GM23248 (cell line): ENCODE measurements at places on chromosomes 3 and 15. TPM values are rescaled to one million over a fixed set of nuclear protein-coding genes. Genes with fewer than 3 reads are reported as not detected.

DNA sequence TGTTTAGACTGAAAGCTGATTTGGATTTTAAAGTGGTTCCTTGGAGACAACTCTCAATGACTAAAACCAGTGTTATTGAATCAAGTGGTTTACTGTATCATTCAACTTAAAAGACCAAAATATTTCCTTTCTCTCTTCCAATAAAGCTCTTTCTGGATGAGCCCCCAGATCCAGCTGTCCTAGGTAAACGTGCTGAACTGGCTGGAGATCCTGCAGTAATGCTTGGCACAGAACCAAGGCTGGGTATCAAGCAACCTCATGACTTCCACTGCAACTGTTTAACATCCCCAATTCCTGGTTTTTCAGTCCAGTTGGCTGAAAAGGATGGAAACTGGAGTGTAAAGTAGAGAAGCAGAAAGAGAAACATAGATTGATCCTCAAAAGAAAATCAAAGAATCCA is 28.9 kb downstream of the SEC22C start:
- H3K27me3 ChIP-seq, result no peaks in the 10 kb centered on the region
- no peaks in the 10 kb centered on the region for H3K4me1 ChIP-seq
- H3K36me3 ChIP-seq, result peaks cover 45% of the 10 kb centered on the region
- H3K27ac ChIP-seq, result no peak overlapping the region

- H3K36me3 ChIP-seq, result no peaks in the 10 kb centered on the region
- H3K4me1 ChIP-seq, result peaks cover 23% of the 10 kb centered on the region
- H3K27me3 ChIP-seq, result no peaks in the 10 kb centered on the region
- H3K4me3 ChIP-seq, result no peak overlapping the region
- DNase-seq, result peak; percentile 67
Measured at GRCh38 chr15:35444557-35445204, 101.3 kb downstream of the DPH6 start.

GRCh38 chr3:128196647-128197046 is 43.4 kb downstream of the EEFSEC start:
- no peaks in the 10 kb centered on the region for H3K4me1 ChIP-seq
- no peak overlapping the region for H3K27ac ChIP-seq
- H3K36me3 ChIP-seq, result no peaks in the 10 kb centered on the region
- no peak for DNase-seq
- H3K27me3 ChIP-seq, result no peaks in the 10 kb centered on the region
- no peak overlapping the region for H3K4me3 ChIP-seq

DNA sequence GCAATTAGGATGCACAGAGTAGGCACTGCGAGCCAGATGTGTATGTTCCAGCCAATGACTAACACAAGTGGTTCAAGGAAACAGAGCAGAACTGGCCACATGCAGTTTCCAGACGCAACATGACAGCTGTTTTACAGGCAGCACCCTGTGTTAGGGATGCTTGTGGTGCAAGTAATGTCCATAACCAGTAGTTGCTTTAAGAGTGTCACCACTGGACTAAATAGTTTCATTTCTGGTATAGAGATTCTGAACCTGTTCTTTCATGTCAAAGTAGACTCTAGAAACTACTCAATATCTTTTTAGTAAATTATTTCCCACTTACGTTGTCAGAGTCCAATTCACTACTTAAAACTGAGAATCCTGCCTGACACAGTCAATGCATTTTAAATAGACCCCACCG is 14.5 kb upstream of the LPP start:
- no peak overlapping the region for H3K4me3 ChIP-seq
- no peaks in the 10 kb centered on the region for H3K27me3 ChIP-seq
- H3K4me1 ChIP-seq, result no peaks in the 10 kb centered on the region

GRCh38 chr3:139319428-139320402 is 24.1 kb upstream of the MRPS22 start:
- H3K4me1 ChIP-seq, result peaks cover 6% of the 10 kb centered on the region; the same call in 1 of the 2 replicates
- no peak overlapping the region for H3K27ac ChIP-seq
- H3K36me3 ChIP-seq, result no peaks in the 10 kb centered on the region
- no peak overlapping the region for H3K4me3 ChIP-seq
- H3K27me3 ChIP-seq, result no peaks in the 10 kb centered on the region

GRCh38 chr15:79496838-79497237 is 64.7 kb downstream of the MINAR1 start:
- no peak overlapping the region for H3K4me3 ChIP-seq
- DNase-seq, result peak; percentile 7
- no peaks in the 10 kb centered on the region; the same call in 1 of the 2 replicates for H3K27me3 ChIP-seq
- H3K4me1 ChIP-seq, result no peaks in the 10 kb centered on the region

DNA sequence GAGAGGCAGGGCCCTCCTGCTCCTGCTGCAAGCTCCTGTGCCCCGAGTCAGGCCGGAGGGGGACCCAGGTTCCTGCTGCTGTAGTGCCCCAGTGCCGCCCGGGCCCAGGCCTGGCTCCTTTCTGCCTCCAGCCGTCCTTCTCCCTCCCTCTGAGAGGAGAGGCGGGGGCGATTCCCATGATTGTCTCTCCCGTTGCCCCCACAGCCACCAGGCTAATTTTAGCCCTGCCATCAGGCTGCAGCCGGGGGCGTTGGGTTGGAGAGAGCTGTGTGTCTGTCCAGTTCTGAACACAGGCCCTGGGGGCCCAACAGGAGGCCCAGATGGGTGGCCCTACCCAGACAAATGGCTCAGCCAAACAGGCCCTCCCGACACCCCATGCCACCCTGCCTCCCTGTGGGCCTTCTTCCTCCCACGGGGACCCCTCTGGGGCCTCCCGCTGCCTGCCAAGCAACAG is 214.8 kb downstream of the TBC1D2B start:
- H3K4me1 ChIP-seq, result no peaks in the 10 kb centered on the region
- DNase-seq, result no peak
- H3K4me3 ChIP-seq, result no peak overlapping the region
- no peaks in the 10 kb centered on the region for H3K36me3 ChIP-seq
- H3K27me3 ChIP-seq, result peaks cover 9% of the 10 kb centered on the region; the same call in 1 of the 2 replicates

DNA sequence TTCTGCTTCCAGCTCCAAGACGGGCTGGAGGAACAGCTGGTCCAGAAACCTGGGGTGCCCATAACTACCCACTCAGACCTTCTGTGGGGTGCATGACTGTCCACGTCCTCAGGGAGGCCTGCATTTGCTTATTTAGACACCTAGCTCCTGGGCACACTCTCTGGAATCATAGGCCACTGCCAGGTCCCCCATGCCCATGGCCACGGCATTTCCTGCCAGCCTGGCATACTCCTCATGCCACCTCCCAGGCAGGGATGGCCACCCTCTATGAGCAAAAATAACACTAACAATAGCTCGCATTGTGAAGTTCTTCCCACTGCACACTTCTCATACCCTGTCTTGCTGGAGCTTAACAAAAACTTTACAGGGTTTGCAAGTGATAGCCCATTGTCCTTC is 166.9 kb upstream of the TPM1 start:
- H3K4me1 ChIP-seq, result no peaks in the 10 kb centered on the region; the same call in 1 of the 2 replicates
- H3K4me3 ChIP-seq, result no peak overlapping the region
- H3K27me3 ChIP-seq, result no peaks in the 10 kb centered on the region
- H3K27ac ChIP-seq, result no peak overlapping the region
- no peak for DNase-seq
- no peaks in the 10 kb centered on the region for H3K36me3 ChIP-seq

- H3K36me3 ChIP-seq, result no peaks in the 10 kb centered on the region
- no peaks in the 10 kb centered on the region for H3K4me1 ChIP-seq
- no peak overlapping the region for H3K27ac ChIP-seq
- DNase-seq, result no peak
Measured at GRCh38 chr15:21260966-21261395, 179.3 kb downstream of the POTEB3 start.

DNA sequence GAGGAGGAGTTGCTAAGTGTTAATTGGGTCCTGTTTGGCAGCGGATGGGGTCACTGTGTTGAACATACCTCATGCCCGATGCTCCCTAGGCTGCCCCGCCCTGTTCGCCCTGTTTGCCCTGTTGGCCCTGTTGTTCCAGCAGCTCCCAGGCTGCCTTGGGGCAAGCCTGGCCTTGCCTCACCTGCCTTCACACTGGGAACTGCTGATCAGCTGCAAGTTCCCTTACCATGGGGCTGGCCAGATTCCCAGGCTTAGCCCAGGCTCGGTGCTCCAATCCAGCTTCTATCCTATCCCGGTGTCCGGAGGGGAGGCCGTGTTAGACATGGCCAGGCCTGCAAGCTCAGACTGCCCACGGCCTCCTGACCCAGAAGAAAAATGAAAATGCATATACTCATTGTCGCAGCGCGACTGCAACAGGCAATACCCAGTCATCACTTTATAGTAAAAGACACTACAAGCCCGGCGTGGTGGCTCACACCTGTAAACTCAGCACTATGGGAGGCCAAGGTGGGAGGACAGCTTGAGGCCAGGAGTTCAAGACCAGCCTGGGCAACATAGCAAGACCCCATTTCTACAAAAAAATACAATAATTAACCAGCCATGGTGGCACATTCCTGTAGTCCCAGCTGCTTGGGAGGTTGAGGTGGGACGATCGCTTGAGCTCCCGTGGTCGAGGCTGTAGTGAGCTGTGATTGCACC is 42.9 kb upstream of the ZNF710 start:
- no peak for DNase-seq
- H3K27me3 ChIP-seq, result no peaks in the 10 kb centered on the region
- H3K27ac ChIP-seq, result no peak overlapping the region
- H3K4me1 ChIP-seq, result no peaks in the 10 kb centered on the region

DNA sequence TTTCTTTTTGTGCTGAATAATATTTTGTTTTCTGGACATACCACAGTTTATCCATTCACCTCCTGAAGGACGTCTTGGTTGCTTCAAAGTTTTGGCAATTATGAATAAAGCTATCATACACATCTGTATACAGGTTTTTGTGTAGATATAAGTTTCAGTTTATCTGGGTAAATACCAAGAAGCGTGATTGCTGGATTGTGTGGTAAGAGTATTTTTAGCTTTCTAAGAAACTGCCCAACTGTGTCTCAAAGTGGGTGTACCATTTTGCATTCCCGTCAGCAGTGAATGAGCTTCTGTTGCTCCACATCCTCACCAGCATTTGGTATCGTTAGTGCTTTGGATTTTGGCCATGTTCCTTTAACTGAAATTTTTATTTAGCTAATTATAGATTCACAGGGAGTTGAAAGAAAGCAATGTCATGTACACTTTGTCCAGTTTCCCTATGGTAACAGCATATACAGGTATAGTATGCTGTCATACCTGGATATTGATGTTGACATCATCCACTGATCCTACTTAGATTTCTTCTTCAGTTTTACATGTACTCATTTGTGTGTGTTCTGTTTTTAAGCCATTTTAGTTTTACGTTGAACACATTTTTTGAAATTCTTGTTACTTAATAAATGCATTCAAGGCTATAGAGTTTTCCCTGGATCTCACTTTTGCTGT is 11.9 kb downstream of the ARID3B start:
- no peaks in the 10 kb centered on the region for H3K27me3 ChIP-seq
- no peaks in the 10 kb centered on the region for H3K4me1 ChIP-seq
- no peak overlapping the region for H3K4me3 ChIP-seq
- no peak overlapping the region for H3K27ac ChIP-seq
- DNase-seq, result no peak
- no peaks in the 10 kb centered on the region for H3K36me3 ChIP-seq

- H3K36me3 ChIP-seq, result no peaks in the 10 kb centered on the region
- H3K4me3 ChIP-seq, result peak overlapping the region; percentile 39
- peak overlapping the region; percentile 14 for H3K27ac ChIP-seq
- DNase-seq, result peak; percentile 71
- no peaks in the 10 kb centered on the region for H3K27me3 ChIP-seq
Measured at GRCh38 chr3:117036259-117036799, 326.8 kb downstream of the TUSC7 start.

DNA sequence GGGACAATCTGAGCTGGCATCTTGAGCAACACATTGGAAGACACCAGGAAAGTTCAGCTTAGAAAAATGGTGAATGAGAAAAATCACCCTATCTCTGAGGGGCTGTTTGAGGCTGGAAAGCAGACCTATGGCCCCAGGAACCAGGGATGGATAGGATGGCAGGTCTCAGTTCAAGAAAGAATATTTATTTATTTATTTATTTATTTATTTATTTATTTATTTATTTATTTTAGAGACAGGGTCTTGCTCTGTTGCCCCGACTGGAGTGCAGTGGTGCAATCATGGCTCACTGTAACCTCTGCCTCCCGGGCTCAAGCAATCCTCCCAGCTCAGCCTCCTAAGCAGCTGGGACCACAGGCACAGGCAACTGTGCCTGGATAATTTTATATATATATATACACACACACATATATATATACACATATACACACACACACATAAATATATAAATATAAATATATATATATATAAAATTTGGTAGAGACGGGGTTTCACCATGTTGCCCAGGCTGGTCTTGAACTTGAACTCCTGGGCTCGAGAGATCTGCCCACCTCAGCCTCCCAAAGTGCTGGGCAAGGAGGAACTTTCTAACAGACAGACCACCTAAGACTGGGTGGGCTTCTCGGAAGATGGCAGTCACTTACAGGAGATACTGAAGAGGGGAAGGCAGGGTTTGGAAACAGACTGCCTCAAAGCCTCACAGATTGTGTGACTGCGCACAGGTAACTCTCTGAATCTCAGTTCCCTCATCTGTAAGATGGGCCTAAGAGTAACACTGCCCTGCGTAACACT is 29.7 kb downstream of the CCDC13 start:
- no peak overlapping the region for H3K27ac ChIP-seq
- no peaks in the 10 kb centered on the region for H3K36me3 ChIP-seq
- H3K4me3 ChIP-seq, result no peak overlapping the region
- 0 out of 2 replicates have a peak, but pooled peaks cover 8% of the 10 kb centered on the region for H3K4me1 ChIP-seq
- no peak for DNase-seq

GRCh38 chr3:43970351-43970750 is 271.3 kb upstream of the TOPAZ1 start:
- H3K27ac ChIP-seq, result no peak overlapping the region
- no peaks in the 10 kb centered on the region for H3K36me3 ChIP-seq
- H3K27me3 ChIP-seq, result peaks cover 16% of the 10 kb centered on the region

DNA sequence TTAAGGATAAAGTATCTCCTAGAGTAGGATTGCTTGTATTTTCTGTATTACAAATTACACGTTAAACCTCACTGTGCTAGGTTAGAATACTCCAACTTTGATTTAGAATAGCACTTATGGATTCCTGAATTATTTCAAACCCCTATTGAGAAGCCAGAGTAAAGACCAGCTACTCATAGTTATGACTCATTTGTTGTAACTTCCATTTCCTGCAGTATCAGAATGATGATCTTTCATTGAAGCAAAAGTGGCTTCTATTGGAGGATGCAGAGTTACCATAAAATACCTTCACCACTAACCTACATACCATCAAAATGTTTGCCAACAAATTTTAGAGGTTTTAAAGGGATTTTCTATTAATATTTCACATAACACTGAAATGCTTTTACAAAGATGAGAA is 1322.7 kb upstream of the ALCAM start:
- DNase-seq, result no peak
- no peak overlapping the region for H3K27ac ChIP-seq
- H3K4me1 ChIP-seq, result no peaks in the 10 kb centered on the region
- no peaks in the 10 kb centered on the region for H3K36me3 ChIP-seq

DNA sequence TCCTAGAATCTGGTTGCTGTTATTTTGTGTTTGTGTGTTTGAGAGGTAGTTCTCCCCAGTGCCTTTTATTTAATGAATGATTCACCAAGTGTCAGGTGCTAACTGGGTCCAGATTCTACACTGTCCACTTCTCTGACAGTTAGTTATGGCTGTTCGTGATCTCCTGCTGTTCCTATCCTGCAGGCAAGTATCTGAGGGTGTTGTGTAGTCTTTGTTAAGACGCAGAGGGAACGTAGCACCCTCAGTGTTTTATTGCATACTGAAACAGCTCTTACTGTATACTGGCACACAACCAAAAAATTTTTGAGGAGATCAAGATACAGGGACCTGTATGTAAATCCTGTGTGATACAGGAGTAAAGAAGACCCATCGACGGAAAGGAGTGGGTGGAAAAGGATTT is 1271.3 kb downstream of the ROBO1 start:
- no peak for DNase-seq
- H3K27ac ChIP-seq, result no peak overlapping the region
- no peaks in the 10 kb centered on the region for H3K36me3 ChIP-seq
- no peaks in the 10 kb centered on the region for H3K4me1 ChIP-seq
- H3K4me3 ChIP-seq, result no peak overlapping the region
- H3K27me3 ChIP-seq, result no peaks in the 10 kb centered on the region

ARIH2 gene
- 80.8 and 102 TPM in 2 replicates for total RNA-seq

SHC4 gene
- total RNA-seq, result 0.43 and 0.76 TPM in 2 replicates

LMAN1L gene
- not detected in 2 replicates for total RNA-seq

SEMA5B gene
- not detected in 2 replicates for total RNA-seq

TPRG1 gene
- total RNA-seq, result not detected in 2 replicates

DNAH12 gene
- 0.54 TPM in 1 of 2 replicates, not detected in the other for total RNA-seq
